ENCODE measurements at places on chromosomes 2 and 18.

DNA sequence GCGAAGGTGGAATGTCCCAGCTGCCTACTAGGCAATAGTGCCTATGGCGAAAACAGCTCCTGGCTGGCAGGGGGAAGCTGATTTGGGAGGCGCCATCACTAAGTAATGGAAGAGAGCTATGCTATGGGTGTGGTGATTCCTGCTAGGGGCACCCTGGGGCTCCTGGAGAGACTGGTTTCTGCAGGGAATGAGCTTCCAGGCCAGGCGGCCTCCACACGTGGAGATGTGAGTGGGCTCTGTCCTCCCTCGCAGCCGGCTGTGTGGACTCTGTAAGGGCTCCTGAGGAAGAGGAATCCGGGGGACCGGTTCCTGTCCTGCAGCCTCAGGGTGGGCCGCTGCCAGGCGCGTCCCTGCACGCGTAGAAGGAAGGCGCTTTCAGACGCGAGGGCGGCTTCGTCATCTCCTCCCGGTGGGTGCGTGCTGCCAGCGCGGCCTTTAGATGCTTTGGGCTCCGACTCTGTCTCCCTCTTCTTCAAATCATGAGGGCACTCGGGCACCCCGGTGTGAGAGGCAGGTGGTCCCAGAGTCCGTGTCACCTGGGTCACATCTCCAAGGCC is 55.5 kb upstream of the ANKRD62 start:
- peak; percentile 58 for DNase-seq

- no peak for DNase-seq
Observed at GRCh38 chr18:57710226-57710625, 88.6 kb upstream of the NARS1 start.

DNA sequence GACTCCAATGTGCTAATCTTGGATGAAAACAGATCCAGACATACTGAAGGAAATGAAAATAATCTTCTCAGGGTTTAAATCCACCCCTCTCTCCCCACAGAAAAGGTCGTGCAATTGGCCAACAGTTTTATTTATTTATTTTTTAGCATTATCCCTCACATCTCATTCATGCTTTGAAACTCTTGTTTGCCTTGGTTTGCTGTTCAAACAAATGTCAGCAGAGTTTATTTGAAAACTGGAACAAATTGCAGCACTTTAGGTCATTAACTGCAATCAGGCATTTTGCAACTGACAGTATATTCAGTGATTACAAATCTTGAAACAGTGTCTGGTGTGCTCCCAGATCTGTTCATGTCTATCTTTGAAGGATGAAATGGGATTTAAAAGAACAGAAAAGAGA is 220.6 kb downstream of the SLC4A10 start:
- no peak for DNase-seq

- DNase-seq: no peak
Observed at GRCh38 chr18:59960272-59960671, 60.5 kb downstream of the PMAIP1 start.

- DNase-seq: peak; percentile 91
Observed at GRCh38 chr18:54679318-54680149, 88.5 kb downstream of the DYNAP start.

GRCh38 chr18:24176727-24177416 is 38.0 kb downstream of the CABYR start:
- DNase-seq: peak; percentile 76

DNA sequence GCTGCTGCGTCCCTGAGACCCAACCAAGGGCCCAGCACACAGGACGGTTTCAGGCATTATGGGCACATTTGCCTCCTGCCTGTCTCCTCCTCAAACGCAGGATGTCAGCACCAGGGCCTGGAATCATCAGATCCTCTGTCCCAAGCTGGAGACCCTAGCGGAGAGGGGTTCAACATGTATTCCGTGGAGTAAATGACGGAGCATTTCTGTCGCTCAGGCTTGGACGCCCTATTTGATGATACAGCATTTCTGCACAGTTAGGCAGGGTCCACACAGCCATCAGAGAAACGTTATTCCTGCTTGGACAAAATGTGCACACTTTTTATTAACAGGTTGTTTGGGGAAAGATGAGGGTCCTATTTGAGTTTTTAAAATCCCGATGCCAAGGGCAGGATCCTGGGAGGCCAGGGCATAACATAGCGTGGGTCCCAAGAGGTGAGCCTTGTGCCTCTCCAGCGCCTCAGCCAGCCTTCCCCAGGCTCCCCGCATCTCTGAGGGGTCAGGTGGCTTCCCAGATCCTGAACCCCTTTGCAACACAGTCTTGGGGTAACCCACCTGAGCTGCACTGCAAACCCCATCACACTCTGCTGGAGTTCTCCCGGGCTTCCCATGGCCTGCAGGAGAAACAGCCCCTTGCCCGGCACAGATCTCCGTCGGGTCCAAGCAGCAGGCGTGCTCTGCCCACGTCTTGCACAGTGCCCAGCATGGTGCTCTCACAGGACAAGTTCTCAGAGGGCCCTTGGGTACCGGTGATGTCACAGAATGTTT is 319.7 kb upstream of the MYT1L start:
- DNase-seq: no peak

DNA sequence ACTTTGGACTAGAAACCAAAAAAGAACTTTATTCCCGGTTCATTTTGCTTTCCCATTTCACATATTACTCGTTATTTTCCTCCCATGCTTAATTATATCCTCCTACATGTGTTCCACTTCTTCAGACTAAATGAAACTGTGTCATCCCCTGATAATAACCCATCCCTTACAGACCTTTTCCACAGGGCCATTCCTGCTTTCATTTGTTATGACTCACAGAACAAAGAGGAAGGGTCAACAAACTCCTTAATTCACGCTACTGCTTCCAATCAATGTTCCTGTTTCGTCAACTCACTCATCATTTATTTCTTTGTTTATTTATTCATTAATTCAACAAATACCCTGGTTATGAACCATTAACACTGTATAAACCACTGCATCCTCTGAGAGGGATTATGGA is 104.5 kb downstream of the ZEB2 start:
- DNase-seq: no peak

GRCh38 chr2:190599546-190600220 is 49.2 kb upstream of the NAB1 start:
- DNase-seq: no peak

- DNase-seq: no peak
Observed at GRCh38 chr2:217617616-217618022, 385.2 kb downstream of the TNS1 start.

DNA sequence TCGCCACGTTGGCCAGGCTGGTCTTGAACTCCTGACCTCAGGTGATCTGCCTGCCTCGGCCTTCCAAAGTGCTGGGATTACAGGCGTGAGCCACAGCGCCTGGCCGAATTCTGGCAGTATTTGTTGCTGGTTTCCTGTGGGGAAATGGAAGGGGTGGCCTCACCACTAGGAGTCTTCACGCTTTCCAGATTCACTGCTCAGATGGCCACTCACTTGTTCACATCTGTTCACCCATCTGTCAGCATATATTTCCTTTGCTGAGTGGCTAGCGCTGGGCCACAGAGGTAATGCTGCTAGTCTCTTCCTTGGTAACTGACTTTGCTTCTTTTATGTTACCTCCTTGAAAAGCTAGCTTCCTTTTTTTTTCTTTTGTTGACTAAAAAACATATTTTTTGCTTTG is 27.2 kb downstream of the TMEM177 start:
- DNase-seq: peak; percentile 24

DNA sequence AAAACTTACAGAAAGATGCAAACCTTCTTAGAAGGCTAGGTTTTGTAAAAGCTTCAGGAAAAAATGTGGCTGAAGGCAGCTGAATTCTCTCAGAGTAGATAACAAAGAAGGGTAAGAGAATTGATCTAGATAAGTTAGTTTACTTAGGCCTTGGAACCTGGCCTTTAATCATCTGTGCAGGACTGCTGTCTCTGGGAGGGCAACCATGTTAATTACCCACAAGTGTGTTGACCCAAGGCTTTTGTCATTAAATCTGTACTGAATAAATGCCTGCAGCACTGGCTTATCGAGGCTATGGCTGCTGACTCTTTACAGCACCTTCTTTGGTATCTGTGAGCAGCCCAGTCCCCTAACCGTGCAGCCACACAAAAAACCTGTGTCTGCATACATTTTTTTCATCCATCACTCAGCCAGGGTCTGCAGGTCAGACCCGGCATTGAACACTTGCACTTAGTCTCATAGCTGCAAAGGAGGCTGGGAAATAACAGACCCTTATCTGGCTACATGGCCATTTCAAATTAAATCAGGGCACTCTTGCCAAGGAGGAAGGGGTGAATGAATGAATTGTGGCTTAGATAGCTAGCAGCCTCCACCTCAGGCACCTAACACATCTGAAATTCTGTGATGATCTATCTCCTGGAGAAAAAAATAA is 120.2 kb upstream of the MSH2 start:
- no peak for DNase-seq

DNA sequence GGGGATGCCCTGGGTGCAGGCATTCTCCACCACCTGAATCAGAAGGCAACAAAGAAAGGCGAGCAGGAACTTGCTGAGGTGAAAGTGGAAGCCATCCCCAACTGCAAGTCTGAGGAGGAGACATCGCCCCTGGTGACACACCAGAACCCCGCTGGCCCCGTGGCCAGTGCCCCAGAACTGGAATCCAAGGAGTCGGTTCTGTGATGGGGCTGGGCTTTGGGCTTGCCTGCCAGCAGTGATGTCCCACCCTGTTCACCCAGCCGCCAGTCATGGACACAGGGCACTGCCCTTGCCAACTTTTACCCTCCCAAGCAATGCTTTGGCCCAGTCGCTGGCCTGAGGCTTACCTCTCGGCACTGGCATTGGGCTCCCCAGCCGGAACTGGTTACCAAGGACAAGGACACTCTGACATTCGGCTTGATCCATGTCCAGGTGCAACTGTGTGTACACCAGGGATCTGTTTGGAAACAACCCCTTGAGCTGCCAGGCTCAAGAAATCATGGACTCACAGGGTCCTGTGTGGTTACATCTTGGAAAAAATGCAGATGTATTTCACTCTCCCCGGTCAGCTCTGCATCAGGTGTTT is 31.8 kb downstream of the SLC1A4 start:
- no peak for DNase-seq

GRCh38 chr2:176128172-176128981 is 1.1 kb upstream of the HOXD8 start:
- no peak for DNase-seq

DNA sequence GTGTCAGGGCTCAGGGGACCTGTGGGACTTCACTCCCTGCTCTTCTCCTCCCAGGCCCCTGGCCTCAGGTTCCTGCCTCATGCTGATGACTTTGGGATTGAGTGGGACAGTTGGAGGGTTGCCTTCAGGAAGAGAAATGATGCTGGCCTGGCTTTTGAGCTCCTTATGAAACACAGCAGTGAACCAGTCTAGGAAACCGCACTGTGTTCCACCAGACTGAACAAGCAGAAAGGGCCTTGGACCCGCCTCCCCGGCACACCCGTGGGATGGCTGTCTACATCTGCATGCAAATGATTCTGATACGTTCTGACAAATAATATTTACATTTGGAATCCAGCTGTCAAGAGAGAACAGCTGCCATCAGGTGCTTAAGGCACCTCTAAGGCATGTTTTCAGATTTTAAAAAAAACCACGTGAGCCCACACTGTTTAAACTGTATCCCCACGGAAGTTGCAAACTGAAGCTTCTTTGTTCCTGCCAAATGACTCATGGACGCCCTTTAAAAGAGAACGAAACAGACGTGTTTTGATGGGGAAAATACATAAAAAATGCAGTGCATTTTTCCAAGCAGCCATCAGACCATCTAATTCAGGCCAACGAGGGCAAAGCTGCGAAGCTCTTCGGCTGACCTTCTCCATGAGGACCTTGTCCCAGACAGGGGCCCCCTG is 27.6 kb upstream of the ASAP2 start:
- DNase-seq: no peak

GRCh38 chr2:195450552-195451113 is 206.4 kb upstream of the SLC39A10 start:
- no peak for DNase-seq

GRCh38 chr2:47346-47725 is 1.0 kb upstream of the FAM110C start:
- DNase-seq: no peak

DNA sequence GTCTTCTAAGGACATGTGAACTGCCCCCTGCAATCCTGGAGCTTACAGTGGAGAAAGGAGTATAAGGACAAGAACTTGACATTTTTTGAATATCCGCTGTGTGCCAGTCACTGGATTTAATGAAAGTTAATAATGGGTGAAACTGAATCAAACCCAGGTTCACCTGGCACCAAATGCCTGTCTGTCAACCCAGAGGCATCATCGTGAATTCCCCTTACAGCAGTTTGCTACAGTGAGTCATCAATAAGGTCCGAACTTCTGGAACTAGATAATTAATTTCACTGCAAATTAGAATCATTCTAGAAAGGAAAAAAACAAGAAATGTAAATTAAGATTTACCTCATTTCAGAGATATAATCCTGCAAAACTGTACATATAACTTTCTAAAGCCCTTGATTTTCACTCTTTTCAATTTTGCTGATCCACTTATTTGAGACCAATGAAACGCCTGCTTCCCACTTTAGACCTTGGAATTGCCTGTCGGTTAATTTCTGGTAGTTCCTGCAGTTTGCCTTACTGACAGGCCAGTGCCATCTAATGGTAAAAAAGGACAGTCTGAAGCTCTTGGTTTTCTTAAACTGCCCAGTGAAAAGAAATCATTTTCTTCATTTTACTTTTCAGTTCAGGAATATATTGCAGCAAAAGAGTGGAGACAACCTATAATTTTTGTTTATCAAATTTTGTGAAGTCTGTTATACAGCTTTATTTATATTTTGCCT is 8.2 kb downstream of the DSG2 start:
- DNase-seq: peak; percentile 27

DNA sequence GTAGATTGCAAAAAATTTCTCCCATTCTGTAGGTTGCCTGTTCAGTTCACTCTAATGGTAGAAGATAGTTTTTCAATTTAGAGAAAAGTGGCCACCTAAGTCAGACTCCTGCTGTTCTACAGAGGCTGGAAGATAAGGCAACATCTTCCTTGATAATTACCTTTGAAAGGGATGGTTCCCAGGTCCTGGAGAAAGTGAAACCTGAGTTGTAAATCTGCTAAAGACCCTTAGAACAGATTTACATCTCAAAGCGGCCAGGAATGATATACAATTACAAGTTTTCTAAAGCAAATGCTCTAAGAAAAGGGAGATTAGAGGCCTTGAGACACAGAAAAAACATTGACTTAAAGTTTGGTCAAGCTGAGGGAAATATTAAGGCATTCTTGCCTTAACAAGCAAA is 1350.2 kb upstream of the FAM98A start:
- no peak for DNase-seq

DNA sequence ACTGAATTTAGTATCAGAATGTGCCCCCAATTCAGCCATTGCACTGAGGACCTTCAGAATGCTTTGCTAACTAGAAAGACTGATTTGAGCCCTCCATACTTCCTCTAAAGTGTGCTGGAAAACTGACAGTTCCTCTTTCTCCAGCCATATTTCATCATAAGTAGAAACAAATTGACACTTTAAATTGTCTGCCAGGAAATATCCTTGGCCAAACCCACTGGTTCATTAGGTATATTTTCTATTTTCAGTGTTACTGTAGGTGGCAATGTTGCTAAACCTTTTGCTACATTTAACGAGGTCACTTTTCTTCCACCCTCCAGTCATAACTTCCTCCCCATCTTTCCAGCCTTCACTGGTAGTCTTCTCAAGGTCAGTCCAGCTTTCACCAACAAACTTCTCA is 21.5 kb downstream of the SP5 start:
- DNase-seq: no peak

- no peak for DNase-seq
Observed at GRCh38 chr18:58299135-58299473, 255.1 kb downstream of the NEDD4L start.

- DNase-seq: peak; percentile 79
Observed at GRCh38 chr2:43950383-43951008, 45.3 kb downstream of the LRPPRC start.

GRCh38 chr2:23757686-23758433 is 169.1 kb downstream of the ATAD2B start:
- peak; percentile 31 for DNase-seq

GRCh38 chr2:177313162-177313781 is 48.7 kb upstream of the NFE2L2 start:
- DNase-seq: no peak

Measured in hematopoietic multipotent progenitor cell treated with erythropoietin and hydrocortisone succinate and interleukin-3 and kit ligand, for 4 days (in vitro differentiated cells).